ENCODE measurements at places on chromosomes 7 and 10.

- no peak for DNase-seq
These were observed 157.9 kb upstream of the INSYN2A start for GRCh38 chr10:127354255-127354654.

- DNase-seq = no peak
These were observed 579.7 kb downstream of the SUGCT start for GRCh38 chr7:40714363-40715052.

- DNase-seq = no peak
These were observed 264.3 kb upstream of the RNF32 start for GRCh38 chr7:156376317-156376716.

DNA sequence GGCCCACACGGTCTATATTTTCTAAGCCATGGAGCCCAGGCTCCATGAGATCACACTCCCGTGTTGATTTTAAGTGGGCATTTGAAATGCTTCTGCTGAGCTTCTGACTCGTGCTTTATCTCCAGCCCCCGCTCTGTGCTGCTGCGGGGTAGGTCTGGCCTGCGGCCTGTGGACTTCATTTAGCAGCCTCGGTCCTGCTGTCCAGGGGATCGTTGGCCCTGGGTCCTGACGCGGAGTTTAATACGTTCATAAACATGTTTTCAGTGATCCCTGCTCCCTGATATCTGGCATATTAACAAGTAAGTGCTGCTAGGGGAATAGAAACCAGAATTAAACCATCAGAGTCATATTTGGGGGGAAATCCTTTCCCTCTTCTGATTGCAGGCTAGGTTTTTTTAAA, 540.3 kb upstream of the MGMT start:
- DNase-seq = no peak

GRCh38 chr7:7122033-7122478, 60.3 kb upstream of the C1GALT1 start:
- no peak for DNase-seq

GRCh38 chr7:68604541-68604940, 993.7 kb upstream of the AUTS2 start:
- DNase-seq = no peak

DNA sequence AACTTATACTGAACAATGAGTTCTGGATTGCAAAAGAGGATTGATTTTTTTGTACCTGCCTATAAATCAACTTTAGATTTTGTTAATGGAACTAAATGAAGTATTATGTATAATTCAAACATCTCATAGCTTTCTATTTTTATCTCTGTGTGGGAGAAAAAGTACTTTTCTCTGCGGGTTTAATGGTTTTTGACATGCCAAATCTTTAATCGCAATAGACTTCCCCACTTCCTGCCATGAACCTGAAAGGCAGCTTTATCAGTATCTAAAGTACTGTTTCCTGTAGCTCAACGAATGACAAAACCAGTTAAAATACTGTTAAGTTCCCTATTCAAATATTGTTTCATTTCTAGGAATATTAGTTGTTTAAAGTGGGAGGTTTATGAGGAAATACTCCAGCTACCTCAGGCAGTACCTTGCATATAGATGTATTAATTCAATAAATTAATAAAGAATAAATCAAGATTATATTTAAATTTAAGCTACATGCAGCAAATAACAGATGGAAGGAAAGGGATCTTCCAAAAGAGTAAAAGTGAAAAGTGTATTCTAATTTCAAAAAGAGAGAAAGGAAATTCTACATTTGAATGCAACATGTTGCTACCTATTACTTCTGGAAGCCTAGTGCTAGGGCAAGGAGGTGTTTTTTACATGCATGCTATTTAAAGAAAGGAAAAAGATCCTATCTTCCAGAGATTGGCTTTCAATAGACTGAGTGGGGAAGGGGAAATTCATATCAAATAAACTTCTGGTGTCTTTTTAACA, 75.9 kb downstream of the SVOPL start:
- DNase-seq = no peak

DNA sequence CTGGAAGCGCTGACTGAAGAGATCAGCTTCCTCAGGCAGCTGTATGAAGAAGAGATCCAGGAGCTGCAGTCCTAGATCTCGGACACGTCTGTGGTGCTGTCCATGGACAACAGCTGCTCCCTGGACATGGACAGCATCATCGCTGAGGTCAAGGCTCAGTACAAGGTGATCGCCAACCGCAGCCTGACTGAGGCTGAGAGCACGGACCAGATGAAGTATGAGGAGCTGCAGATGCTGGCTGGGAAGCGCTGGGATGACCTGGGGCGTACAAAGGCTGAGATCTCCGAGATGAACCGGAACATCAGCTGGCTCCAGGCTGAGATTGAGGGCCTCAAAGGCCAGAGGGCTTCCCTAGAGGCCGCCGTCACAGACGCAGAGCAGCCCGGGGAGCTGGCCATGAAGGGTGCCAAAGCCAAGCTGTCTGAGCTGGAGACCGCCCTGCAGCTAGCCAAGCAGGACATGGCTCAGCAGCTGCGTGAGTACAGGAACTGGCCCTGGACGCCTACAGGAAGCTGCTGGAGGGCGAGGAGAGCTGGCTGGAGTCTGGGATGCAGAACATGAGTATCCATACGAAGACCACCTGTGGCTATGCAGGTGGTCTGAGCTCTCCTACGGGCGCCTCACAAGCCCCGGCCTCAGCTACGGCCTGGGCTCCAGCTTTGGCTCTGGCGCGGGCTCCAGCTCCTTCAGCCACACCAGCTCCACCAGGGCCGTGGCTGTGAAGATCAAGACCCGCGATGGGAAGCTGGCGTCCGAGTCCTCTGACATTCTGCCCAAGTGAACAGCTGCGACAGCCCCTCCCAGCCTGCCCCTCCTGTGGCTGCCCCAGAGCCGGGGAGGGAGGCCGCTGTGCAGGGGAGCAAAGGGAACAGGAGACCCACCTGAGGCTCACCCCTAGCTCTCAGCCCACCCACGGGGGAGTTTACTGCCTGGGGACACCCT, 24.9 kb upstream of the AMPH start:
- DNase-seq = no peak

DNA sequence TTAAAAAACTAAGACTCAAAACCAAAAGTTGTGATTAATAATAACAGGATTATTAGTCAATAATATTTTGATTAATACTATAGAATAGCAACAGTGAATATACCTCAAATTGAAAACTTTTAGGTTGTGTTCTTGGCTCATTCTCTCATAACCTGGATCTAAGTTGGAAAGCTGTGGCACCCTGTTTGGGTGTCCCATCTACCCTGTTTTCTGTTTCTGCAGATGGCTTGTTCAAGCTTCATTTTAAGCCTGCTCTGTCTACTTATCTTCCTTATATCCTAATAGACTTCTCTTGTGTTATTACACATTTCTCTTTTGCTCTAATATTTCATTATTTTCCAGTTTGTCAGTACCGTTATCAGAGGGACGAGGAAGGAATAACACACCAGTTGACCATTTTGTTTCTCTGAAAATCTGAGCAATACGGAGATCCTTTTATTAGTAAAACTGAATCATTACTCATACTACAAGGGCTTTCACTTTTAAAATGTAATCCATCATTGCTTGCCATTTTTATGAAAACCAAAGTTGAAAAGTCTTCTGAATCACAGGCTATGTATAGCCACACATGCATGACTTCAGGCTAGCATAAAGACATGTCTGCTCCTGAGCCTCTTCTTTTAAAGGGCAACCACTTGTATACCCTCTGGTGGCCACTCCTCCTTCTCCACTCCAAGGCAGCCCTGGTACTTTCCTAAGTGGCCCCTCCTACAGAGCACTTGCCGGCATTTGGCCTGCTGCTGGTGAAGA, 22.3 kb downstream of the COX15 start:
- no peak for DNase-seq

DNA sequence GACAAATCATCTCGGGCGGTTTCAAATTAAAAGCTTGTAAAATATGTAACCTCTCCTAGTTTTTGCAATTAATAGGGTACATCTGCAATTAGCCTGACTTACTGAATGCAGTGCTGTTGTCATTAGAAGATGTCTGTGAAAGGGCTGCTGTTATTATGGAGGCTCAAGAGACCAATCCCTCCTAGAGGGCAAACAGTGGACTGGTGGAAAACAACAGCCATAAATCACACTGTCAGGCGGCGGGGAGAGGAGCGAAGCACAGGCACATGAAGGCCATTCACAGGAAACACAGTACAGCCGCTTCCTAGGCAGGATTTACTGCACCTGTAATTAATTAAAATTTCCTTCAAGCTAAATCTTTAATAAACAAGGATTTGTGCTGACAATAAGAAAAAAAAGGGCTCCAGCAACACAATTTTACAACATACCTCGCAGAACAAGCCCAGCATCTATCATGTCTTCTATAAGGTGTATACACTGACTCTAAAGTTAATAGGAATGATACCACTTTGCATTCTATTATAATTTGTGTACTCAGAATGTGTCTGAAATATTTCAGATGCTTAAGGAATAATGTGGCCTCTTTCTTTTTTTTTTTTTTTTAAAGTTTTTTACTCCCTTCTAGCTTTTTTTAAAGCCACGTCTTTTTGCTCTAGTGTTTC, 50.7 kb downstream of the ERCC6 start:
- DNase-seq = no peak

DNA sequence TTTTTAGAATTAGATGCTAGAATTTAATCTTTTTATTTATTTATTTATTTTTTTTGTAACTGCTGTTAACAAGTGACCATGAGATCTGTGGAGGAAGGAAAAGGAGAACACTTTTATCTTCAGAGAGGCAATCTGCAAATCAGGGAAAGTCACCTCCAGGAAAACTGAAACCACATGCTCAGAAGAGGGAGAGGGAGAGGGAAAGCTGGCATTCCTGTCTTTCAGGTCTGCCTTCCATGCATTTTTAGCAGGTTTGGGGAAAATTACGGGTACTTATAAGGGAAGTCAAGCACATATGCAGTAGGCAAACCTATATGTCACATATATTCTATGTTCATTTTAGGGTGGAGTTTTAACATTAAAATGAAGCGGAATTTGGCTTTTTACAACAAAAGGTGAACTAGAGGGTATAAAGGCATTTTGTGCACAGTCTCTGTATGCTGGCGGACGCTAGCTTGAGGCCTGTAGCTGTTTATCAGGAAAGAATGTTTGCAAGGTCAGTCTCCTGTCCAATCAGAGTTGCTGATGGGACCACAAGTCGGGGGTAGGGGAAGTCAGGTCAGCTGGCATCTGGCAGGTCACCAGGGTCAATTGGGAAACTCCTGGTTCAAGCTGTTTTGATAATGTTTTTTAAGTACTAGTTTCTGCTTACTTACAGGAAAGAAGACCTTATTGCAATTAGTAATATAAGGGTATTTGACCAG, 333.5 kb downstream of the GPR158 start:
- DNase-seq = no peak

- peak; percentile 56 for DNase-seq
These were observed 202.7 kb downstream of the FAM107B start for GRCh38 chr10:14571866-14572507.

GRCh38 chr10:513393-513792, 176.1 kb downstream of the DIP2C start:
- DNase-seq = no peak

- DNase-seq = no peak
These were observed 176.1 kb downstream of the SGMS1 start for GRCh38 chr10:50447691-50448090.

DNA sequence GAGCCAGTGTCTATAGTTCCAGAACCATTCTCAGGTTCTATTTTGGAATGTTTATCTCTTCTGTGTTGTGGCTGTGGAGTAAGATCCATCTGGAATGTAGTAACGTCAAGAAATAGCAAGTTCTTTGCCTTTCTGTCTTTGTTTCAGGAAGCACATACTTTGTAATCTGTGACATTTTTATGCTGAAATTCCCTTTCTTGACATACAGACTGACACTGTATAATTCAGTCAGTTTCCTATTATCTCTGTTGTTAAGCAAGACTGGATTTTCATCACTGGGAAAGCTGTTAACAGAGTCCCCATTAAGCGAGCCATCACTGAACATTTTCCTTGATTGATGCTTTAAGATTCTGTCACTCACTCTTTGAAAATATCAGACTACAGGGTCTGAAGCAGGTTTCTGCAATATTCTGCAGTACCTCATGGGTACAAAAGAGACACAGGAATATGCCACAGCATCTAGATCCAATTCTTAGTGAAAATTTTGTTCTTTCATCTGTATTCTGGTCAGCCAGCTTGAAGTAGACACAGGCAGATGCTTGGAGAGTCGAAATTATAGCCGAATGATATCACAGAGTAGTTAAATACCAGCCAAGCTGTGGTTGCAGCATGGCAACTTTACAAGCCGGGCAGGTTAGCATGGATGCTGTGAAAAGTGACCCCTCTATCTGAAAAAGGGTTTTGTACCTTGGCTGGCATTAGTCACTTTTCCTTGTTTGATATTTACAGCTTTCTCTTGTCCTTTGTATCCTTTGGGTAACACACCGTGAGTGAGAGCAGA, 62.6 kb downstream of the CACNB2 start:
- no peak for DNase-seq

Data from thymus (tissue), 14 donors.